ENCODE measurements at places on chromosomes 2 and 18. TPM values are rescaled to one million over a fixed set of nuclear protein-coding genes. Genes with fewer than 3 reads are reported as not detected.
A peak's percentile ranks its signal among the peaks of the same experiment; 100 is the strongest.

DNA sequence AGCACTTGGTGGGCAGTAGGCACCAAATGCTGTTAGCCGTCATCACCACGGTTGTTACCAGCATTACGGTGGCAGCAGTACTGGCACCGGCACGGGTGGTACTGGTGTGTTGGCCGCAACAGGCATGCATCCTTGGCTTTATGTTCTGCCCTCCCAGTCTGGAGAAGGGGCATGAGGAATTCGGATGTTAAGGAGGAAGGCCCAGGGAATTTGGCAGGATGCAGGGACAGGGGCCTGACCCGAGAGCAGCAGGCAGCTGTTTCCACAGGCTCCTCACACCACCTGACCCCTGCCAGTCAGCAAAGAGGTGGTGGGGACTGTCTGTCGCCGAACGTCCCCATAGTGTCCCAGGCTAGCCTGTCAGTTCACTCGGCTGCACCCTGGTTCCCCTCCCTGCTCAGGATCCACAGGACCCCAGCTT lies 79.0 kb downstream of the EDAR start:
- DNase-seq = no peak
- H3K4me1 ChIP-seq = peaks cover 13% of the 10 kb centered on the region
- H3K27ac ChIP-seq = no peak overlapping the region
- H3K4me3 ChIP-seq = no peak overlapping the region
- H3K27me3 ChIP-seq = no peaks in the 10 kb centered on the region

DNA sequence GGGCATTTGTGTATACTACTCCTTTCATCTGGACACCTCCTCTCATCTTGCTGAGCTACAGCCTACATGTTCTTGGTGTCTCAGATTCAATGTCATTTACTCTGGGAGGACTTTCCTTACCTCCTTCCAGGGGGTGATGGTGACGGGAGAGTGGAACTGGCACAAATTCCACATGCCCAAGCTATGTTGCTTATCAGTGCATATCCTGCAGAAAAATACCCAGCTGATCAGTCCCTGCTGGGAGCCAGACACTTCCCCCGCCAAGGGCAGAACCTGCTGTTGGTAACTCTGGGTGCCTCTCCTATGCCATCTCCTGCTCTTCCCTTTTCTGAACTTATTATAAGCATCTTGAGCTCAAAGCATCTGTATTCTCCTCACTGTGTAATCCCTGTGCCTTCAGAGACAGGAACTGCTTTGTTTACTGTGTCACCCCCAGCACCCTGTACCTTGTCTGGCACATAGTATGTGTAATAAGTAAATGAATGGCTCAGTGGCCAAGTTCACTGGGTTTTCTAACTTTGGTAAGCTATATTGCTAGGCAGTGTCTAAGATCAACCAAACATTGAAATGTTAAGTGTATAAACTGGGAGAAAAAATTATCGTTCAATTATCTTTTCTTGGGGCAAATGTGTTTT lies 87.7 kb upstream of the LPIN2 start:
- peaks cover 9% of the 10 kb centered on the region for H3K36me3 ChIP-seq
- no peaks in the 10 kb centered on the region for H3K27me3 ChIP-seq
- H3K27ac ChIP-seq = no peak overlapping the region
- no peak overlapping the region for H3K4me3 ChIP-seq
- no peak for DNase-seq

Gene LYPD1
- polyA plus RNA-seq = not detected

DNA sequence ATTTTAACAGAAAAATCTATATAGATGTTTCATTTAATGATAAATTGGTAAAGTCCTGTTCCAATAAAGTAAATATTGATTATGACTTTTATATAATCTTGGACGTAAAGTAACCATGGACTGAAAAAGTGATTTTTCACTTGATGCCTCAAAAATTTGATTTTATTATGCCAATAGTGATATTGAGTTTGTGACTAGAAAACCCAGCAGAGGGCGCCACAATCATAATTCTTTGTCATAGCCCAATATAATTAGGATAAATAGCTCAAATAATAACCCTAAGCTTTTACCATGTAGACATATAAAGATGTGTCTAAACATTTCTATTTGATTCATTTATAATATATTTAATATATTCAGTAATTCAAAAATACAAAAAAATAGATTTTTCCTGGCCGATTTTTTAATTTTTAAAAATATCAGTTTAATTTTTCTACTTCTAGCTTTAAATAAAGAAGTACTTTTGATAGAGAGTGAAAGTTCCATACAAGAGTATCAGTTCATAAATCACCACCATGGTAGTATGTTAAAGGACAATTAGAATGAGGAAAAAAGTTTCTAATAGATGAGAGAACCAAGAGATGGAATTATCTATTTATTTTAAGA lies 30.7 kb downstream of the CAMKMT start:
- H3K27me3 ChIP-seq = no peaks in the 10 kb centered on the region
- peaks cover 6% of the 10 kb centered on the region for H3K36me3 ChIP-seq
- DNase-seq = peak; percentile 19
- no peak overlapping the region for H3K27ac ChIP-seq
- H3K4me1 ChIP-seq = peaks cover 10% of the 10 kb centered on the region
- H3K4me3 ChIP-seq = no peak overlapping the region

DNA sequence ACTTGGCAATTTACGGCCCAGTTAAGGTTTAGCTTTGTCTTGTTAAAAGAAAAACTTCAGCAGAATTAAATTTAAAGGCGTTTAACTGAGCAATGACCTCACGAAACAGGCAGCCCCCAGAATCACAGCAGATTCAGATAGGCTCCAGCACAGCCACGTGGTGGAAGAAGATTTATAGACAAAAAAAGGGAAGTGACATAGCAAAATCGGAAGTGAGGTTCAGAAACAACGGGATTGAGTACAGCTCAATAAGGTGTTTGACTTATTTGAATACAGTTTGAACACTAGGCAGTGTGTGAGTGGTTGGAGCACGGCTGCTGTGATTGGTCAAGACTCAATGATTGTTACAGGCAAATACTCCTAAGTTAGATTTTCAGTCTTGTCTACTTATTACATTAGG lies 79.8 kb downstream of the MOGAT1 start:
- no peak for DNase-seq
- H3K27ac ChIP-seq = no peak overlapping the region
- H3K27me3 ChIP-seq = no peaks in the 10 kb centered on the region
- H3K4me3 ChIP-seq = no peak overlapping the region
- no peaks in the 10 kb centered on the region for H3K36me3 ChIP-seq

GRCh38 chr2:241925277-241925676 lies 55.7 kb downstream of the RTP5 start:
- H3K27me3 ChIP-seq = no peaks in the 10 kb centered on the region
- no peak for DNase-seq
- H3K4me1 ChIP-seq = peaks cover 19% of the 10 kb centered on the region

Gene ANKRD36C
- polyA plus RNA-seq = 8.4 TPM

DNA sequence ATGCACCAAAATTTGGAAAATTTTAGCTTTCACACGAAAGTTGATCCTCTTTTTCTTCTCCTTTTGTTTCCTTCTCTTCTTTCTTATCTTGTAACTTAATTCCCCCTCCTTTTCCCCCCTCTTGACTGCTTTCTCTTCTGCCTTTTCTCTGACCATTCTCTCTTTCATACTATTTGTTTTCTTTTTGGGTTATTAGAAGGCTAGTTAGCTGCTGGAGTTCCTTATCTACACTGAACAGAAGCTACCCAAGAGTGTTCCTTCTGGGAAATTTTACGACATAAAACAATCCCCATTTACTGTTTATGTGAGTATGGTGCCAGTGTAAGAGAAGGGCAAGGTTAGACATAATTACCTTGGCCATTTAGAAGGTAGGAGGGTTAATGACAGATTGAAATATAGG lies 218.4 kb upstream of the DTNA start:
- H3K4me3 ChIP-seq = no peak overlapping the region
- no peaks in the 10 kb centered on the region for H3K36me3 ChIP-seq
- H3K27me3 ChIP-seq = peaks cover 26% of the 10 kb centered on the region
- H3K4me1 ChIP-seq = no peaks in the 10 kb centered on the region

GRCh38 chr18:58361212-58361611 lies 267.7 kb downstream of the ALPK2 start:
- no peak overlapping the region for H3K27ac ChIP-seq
- no peaks in the 10 kb centered on the region for H3K27me3 ChIP-seq
- H3K4me3 ChIP-seq = no peak overlapping the region
- H3K4me1 ChIP-seq = no peaks in the 10 kb centered on the region
- H3K36me3 ChIP-seq = peaks cover 5% of the 10 kb centered on the region

DNA sequence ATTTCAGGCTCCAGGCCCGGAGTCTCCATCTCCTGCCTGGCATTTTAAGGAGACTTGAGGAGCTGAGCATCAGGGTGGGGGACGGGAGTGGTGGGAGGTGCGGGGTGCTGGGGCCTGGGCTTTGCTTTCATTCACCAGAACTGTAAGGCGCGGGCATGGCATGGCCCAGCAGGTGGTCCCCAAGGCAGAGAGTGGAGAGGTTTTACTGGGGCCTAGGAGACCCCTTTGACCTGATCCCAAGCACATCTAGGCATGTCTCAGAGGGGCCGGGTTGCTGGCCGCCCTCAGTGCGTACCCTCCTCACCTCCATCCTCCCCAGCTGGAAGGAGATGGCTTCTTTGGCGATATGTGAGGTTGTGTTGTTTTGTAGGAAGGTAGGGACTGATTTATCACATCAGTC lies 172.5 kb downstream of the KLHL29 start:
- DNase-seq = no peak
- H3K4me1 ChIP-seq = no peaks in the 10 kb centered on the region
- no peak overlapping the region for H3K4me3 ChIP-seq
- no peak overlapping the region for H3K27ac ChIP-seq

Gene PRKAG3
- polyA plus RNA-seq = not detected

Gene FOXI3
- polyA plus RNA-seq = not detected
